SJCRH30 (cell line): ENCODE measurements at places on chromosomes 7 and 10.

DNA sequence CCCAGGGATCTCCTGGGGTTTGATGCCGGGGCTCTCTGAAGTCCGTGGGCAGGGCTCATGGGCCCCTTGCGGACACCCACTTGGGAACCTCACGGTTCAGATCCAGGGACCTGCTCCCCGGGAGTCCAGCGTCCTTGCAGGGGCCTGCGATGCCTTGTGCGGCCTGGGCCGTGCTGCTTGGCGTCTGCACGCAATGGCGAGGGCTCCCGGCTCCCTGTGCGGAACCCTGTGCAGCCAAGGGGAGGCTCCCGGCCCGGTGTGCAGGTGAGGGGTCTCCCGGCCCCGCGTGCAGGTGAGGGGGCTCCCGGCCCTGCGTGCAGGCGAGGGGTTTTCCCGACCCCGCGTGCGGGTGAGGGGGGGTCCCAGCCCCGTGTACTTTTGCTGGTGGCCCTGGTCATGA, 146.7 kb downstream of the DNAJB6 start:
- H3K27ac ChIP-seq: no peak overlapping the region
- no peaks in the 10 kb centered on the region for H3K4me1 ChIP-seq
- H3K36me3 ChIP-seq: no peaks in the 10 kb centered on the region
- DNase-seq: no peak
- no peak overlapping the region for H3K4me3 ChIP-seq
- H3K27me3 ChIP-seq: 0 out of 2 replicates have a peak, but pooled peaks cover 3% of the 10 kb centered on the region

DNA sequence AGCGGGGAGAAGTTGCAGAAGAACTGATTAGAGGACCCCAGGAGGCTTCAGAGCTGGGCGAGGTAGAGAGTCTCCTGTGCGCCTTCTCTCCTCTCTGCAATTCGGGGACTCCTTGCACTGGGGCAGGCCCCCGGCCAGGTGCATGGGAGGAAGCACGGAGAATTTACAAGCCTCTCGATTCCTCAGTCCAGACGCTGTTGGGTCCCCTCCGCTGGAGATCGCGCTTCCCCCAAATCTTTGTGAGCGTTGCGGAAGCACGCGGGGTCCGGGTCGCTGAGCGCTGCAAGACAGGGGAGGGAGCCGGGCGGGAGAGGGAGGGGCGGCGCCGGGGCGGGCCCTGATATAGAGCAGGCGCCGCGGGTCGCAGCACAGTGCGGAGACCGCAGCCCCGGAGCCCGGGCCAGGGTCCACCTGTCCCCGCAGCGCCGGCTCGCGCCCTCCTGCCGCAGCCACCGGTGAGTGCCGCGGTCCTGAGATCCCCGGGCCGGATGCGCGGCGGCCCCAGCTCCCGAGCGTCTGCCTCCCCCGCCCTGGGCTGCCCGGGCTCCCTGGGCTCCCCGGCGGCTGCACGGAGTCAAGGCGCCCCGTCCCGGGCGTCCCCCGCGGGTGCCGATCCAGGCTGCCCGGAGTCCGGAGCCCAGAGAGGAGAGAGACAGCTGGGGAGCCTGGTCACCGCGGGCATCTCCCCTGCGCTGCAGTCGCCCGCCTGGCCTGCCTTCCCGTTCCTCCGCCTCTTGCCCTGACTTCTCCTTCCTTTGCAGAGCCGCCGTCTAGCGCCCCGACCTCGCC, at the start of gene PLAU:
TSS of gene PLAU (plus strand) at position 369 of the 789 bp plus-strand sequence. CDS start 424 bp downstream, outside the sequence.
- H3K36me3 ChIP-seq: peaks cover 22% of the 10 kb centered on the region
- H3K4me3 ChIP-seq: peak within 1 kb of the TSS; percentile 76
- DNase-seq: peak; percentile 74
- H3K27me3 ChIP-seq: no peaks in the 10 kb centered on the region
- H3K27ac ChIP-seq: peak within 1 kb of the TSS; percentile 96
- peaks cover 33% of the 10 kb centered on the region for H3K4me1 ChIP-seq

DNA sequence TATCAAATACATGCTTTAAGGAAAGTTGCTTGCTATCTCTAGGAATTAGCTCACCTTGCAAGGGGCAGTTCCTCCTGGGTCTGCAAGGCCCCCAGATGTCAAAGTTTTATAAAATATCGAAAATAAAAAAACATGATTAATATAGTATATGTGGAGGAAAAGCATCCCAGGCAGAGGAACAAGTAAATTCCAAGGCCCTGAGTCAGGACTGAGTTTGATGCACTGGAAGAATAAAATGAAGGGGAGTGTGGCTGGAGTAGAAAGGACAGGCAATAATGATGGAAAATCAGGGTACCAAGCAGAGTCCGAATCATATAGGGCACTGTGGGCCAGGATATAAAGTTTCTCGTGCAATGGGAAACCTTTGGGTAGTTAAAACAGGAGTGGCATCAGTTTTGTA, 112.4 kb upstream of the EEPD1 start:
- no peak overlapping the region for H3K4me3 ChIP-seq
- H3K36me3 ChIP-seq: no peaks in the 10 kb centered on the region
- H3K27ac ChIP-seq: no peak overlapping the region
- peaks cover 18% of the 10 kb centered on the region; the same call in 1 of the 2 replicates for H3K27me3 ChIP-seq
- no peaks in the 10 kb centered on the region; the same call in 1 of the 2 replicates for H3K4me1 ChIP-seq

DNA sequence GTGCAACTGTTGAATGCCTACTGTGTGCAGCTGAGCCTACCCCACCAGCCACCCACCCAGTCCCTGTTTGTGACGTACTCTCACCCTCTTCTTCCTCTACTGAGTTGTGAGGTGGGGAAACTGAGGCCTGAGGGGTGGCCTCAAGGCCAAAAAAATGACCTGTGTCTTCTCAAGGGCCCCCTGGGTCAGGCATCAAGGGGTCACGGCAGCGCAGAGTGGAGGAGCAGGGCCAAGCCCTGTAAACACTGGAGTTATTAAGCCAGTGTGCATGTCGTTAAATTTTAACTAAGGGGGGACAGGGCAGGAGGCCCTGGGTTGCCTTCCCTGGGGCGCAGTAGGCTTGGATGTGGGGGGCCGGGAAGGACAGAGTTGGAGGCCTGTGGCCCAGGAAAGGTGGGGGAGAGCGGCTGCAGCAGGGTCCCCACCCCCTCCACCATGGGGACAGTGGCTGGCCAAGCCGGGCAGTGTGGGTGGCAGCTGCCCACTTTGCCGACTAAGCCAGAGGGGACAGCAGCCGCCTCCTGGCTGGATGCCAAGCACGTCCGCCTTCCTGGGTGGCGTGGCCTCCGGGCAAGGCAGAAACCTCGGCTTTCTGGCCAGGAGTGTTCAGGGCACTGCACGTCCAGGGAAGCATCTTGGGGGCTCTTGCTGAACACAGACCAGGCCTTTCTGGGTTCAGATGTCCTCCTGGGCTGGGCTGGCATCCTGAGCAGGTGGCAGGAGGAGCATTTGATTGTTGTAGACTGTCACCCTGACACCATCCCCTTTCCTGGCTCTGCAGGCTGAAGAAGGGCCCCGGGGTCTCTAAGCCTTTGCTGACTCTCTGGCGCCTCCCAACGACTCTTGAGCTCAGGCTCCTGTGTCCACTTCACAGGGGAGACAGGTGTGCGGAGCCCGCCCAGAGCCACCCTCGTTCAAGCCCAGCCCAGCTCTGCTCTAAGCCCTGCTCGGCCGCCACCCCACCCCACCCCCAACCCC, 1.9 kb downstream of the SLC29A4 start:
- peaks cover 4% of the 10 kb centered on the region; the same call in 1 of the 2 replicates for H3K4me1 ChIP-seq
- no peaks in the 10 kb centered on the region for H3K36me3 ChIP-seq
- peak overlapping the region; percentile 15; the same call in 1 of the 2 replicates for H3K27ac ChIP-seq
- peak overlapping the region; percentile 66 for H3K4me3 ChIP-seq

DNA sequence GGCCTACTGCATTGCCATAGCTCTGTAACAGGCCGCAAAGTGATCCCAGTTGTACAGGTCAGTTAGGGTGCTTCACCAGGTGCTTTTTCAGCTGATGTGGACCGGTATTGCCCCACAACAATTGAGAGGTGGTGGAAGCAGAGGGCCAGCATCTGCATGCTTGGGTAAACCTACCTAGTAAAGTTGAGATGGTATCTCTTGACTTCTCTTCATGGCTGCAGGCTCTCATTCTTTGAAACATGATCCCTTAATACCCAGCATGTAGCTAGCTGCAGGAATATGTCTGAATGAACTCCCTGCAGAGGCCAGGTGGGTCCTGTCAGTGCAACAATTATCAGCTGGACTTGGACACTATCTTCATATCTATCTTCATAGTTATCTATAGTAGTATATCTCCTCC, 60.7 kb upstream of the CCDC6 start:
- no peaks in the 10 kb centered on the region for H3K36me3 ChIP-seq
- no peaks in the 10 kb centered on the region for H3K4me1 ChIP-seq
- H3K4me3 ChIP-seq: no peak overlapping the region
- H3K27me3 ChIP-seq: no peaks in the 10 kb centered on the region
- peak; percentile 1 for DNase-seq
- no peak overlapping the region for H3K27ac ChIP-seq

- H3K4me1 ChIP-seq: no peaks in the 10 kb centered on the region; the same call in 1 of the 2 replicates
- no peak overlapping the region for H3K27ac ChIP-seq
- no peaks in the 10 kb centered on the region for H3K27me3 ChIP-seq
These were observed 223.5 kb downstream of the GLRX3 start for GRCh38 chr10:130359711-130360110.
